NCI-H1930 (cell line): ENCODE measurements at places on chromosomes 3 and 15.

GRCh38 chr3:106014518-106014917 is 145.7 kb upstream of the CBLB start:
- no peak for DNase-seq

- no peak for DNase-seq
These were observed 37.4 kb upstream of the CILP start for GRCh38 chr15:65248511-65249255.

DNA sequence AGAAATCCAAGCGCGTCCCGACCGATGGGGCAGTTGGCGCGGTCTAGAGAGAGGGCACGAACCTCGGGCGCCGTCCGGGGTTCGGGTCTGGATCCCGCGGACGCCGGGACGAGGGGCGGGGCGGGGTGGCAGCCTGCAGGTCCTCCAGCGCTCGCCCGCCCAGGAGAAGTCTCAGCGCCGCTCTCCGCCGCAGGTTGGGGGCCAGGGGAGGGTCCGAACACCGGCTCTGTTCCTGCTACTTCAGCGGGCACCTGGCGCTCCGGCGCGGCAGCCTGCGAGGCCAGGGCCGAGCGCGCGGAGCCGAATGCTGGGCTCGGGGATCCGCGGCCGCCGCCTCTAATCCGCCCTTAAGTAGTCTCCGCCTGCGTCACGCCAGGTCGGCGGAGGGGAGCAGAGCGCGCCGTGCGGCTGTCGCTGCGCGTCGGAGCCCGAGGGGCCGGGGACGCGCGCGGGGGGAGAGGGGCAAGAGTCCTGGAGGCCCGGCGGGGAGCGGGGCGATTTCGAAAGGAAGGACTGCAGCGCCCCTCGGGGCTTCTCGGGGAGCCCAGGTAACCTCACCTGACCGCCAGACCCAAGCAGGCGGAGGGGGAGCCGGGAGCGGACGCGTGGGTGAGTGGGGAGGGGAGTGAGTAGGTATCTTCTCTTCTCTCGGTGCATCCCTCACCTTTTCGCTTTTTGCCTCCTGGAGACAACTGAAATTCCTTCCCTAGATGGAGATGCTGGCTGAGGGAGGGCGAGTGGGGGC is at the start of gene GJD2:
Gene GJD2, minus strand, starts transcription at position 325 of the 745 bp plus-strand sequence. CDS start 510 bp downstream, outside the sequence.
- DNase-seq, result peak; percentile 16

DNA sequence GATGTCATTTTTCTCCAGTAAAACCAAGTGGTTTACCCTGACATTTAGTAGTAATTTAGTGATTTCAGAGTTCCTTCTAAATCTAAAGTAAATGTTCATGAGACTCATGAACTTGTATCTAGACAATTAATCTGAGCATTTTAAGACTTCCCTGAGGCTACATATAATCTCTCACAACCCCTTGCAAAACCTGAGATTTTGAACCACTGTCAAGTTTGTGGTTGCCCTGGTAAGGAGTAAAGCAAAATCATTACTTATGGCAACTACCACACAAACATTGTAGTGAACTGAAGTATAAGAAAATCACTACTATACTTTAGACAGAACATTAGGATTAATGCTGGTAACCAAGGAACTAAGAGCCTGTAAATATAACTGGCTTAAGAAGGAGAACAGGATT is 370.2 kb downstream of the TIGIT start:
- DNase-seq, result no peak

GRCh38 chr3:33074217-33075067 is 22.5 kb downstream of the GLB1 start:
- DNase-seq, result peak; percentile 27

GRCh38 chr3:67028001-67028784 is 30.1 kb downstream of the KBTBD8 start:
- DNase-seq, result no peak
